ENCODE measurements at places on chromosomes 12 and 14.

DNA sequence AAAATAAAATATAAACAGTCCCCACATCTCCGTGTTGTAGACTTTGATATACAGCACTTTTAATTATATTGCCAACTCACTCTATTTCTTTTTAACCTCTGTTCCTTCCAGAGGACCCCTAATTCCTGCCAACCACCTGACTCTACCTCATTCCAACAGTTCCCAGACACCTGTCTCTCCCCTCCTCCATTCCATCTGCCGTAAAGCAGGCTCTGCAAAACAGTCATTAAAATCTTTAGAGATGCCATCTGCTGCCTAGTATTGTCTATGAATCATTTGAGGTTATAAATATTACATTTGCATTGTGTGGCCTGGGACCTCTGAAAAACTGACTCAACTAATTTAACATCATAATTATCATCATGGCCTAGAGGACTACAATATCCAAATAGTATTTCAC, 148.8 kb upstream of the DCN start:
- DNase-seq: no peak

DNA sequence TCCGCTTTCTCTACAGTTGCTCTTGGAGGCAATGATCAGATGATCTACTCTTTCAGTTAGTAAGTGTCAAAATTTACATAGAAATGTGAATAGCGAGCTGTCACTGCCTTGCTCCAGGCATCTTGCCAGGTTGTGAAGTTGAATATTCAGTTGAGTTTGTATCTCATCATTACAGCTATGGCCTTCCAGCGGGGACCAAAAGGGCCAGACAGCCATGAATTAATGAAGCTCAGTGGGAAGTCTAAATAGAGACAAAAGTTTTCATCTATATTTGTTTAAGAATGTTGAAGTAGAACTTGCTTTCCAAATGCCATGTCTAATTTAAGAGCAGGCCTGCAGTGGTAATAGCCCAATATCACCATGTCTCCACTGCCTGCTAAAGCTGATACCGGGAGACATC, 387.8 kb downstream of the FLRT2 start:
- DNase-seq: no peak

- no peak for DNase-seq
Observed at GRCh38 chr14:87601036-87601435, 391.9 kb downstream of the GALC start.

- no peak for DNase-seq
Observed at GRCh38 chr14:68712703-68713370, 80.0 kb downstream of the ZFP36L1 start.

DNA sequence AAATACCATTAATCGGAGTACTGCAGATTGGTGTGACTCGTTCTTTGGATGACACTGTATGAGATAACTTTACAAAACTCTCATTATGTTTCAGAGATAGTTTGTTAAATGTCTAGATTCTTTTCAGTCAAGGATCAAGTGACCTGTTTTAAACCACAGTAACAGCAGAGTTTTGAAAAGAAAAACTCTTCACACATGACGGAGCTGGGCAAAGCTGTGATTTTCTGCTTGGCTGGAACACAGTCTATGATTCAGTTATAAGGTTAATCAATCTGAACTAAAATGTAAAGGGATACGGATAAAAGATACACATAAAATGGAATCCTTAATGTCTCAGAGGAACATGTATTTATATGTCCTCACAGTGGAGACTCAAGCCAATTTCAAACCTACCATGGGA, 573.2 kb downstream of the PRKD1 start:
- no peak for DNase-seq

DNA sequence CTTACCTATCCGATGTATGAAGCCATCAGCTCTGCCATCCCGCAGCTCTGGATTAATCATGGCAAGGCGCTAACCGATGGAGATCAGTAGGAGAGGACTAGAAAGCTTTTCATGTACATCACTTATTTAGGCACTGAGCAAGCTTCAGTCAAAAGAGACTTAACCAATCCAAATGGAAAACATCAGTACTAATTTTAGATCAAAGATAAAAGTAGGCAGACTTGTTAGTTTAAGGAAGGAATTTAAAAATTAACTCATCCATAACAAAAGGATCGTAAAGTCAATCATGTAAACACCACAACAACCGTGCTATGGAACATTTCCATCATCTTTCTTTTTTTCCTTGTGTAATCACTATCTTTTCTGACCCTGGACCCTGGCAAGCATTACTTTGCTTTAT, at the start of gene CLEC2A:
TSS of gene CLEC2A (minus strand) at position 101 of the 400 bp plus-strand sequence. CDS start at position 60, 41 bp downstream.
- no peak for DNase-seq

GRCh38 chr12:104792570-104792969, 165.5 kb downstream of the SLC41A2 start:
- no peak for DNase-seq

- DNase-seq: no peak
Observed at GRCh38 chr12:89733579-89734201, 25.1 kb upstream of the ATP2B1 start.

- DNase-seq: no peak
Observed at GRCh38 chr14:104700747-104701217, 11.4 kb downstream of the INF2 start.

- no peak for DNase-seq
Observed at GRCh38 chr12:1591034-1591433, 3.3 kb downstream of the FBXL14 start.

GRCh38 chr14:58245562-58245961, 919 bp downstream of the PSMA3 start:
- no peak for DNase-seq

DNA sequence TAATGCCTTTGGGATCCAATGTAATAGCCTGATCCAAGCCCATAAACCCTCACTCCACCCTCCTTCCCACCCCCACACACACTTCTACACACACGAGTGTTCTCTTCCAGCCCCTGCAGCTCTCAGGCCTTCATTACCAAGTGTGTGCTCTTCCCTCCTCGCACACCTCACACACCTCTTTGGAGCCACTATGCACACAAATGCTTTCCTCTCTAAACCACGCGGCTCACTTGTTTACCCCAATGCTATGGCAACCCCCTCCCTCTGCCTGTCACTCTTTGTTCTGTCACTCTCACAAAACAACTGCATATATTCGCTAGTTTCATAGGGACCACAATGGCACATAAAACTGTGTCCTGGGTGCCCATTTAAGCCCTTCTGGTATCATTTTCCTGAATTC, 35.1 kb downstream of the PPP2R5E start:
- DNase-seq: no peak

DNA sequence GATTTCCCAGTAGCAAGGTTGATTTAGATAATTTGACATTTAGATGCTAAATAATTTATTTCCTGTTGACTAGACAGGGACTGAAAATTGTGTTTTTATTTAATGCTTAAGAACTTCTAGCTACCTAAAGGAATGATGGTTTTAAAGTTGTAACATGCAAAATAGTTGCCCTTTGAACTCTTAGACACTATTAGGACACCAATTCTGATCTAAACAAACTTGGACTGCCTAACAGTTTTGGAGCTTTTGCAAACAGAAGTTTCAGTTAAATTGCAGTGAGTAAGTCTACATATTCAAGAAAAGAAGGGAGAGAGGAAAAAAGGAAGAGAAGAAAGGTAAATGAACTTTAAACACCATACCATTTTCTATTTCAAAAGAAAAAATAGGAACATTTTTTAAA, 189.3 kb upstream of the GARIN2 start:
- no peak for DNase-seq

DNA sequence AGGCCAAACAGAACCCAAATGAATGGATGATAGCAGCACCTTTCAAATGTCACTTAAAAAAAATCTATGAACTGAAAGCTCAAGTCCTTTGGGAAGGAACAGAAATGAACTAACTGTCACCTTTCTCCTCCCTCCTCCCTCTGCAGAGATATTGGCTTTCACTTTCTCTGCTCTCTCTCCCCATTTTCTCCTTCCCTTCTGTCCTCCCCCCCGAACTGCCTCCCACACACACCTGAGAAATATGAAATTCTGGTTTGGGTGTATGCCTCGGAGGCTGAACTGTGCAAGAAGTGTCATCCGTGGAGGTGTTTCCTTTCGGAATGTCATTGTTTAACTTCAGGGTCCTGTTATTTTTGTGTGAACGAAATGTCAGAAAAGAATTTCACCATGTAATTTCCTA, 87.8 kb downstream of the NEDD1 start:
- no peak for DNase-seq

GRCh38 chr14:100525615-100526014, 61.6 kb downstream of the BEGAIN start:
- DNase-seq: no peak

GRCh38 chr14:98133806-98134205, 1138.2 kb downstream of the BCL11B start:
- DNase-seq: no peak

- DNase-seq: no peak
Observed at GRCh38 chr12:52010152-52010622, 3.4 kb downstream of the TAMALIN start.

- DNase-seq: no peak
Observed at GRCh38 chr14:31947076-31947475, 130.0 kb upstream of the ARHGAP5 start.

GRCh38 chr14:74599321-74599761, 12.7 kb downstream of the LTBP2 start:
- DNase-seq: no peak

GRCh38 chr12:3304436-3305165, 186.4 kb upstream of the PRMT8 start:
- no peak for DNase-seq

GRCh38 chr12:99767809-99768208, 120.3 kb downstream of the GARIN6 start:
- no peak for DNase-seq

DNA sequence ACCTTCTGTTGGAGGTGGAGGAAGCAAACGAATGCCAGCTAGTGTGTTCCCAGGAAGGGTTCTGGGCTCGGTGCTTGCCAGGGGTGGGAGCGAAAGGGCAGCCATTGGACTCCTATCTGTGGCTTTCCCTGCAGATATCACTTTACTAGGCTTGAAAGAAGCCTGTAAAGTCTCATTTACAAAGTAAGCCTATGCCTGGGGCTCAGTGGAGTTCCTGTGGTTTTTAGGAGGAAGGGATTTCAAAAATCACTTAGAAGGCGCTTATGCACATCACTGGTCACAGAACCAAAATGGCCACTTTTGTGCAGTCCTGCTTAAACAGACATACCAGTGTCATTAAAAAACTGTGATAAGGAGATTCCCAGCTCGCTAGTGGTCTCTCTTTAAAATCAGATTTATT, 22.7 kb downstream of the CLMN start:
- DNase-seq: no peak

Data from stimulated activated CD4-positive, alpha-beta T cell treated with anti-CD3 and anti-CD28 coated beads, Interleukin-1b, Interleukin-23, amount 100 ng/mL, for 24 hours (primary cell).